T-helper 9 cell (primary cell): ENCODE measurements at places on chromosomes 13 and 19.

GRCh38 chr19:51693819-51694218, 689 bp downstream of the SPACA6 start:
- DNase-seq: no peak

- DNase-seq: no peak
Observed at GRCh38 chr13:100646030-100646673, 28.4 kb downstream of the TMTC4 start.

- DNase-seq: no peak
Observed at GRCh38 chr13:40121722-40122121, 466.3 kb downstream of the COG6 start.

DNA sequence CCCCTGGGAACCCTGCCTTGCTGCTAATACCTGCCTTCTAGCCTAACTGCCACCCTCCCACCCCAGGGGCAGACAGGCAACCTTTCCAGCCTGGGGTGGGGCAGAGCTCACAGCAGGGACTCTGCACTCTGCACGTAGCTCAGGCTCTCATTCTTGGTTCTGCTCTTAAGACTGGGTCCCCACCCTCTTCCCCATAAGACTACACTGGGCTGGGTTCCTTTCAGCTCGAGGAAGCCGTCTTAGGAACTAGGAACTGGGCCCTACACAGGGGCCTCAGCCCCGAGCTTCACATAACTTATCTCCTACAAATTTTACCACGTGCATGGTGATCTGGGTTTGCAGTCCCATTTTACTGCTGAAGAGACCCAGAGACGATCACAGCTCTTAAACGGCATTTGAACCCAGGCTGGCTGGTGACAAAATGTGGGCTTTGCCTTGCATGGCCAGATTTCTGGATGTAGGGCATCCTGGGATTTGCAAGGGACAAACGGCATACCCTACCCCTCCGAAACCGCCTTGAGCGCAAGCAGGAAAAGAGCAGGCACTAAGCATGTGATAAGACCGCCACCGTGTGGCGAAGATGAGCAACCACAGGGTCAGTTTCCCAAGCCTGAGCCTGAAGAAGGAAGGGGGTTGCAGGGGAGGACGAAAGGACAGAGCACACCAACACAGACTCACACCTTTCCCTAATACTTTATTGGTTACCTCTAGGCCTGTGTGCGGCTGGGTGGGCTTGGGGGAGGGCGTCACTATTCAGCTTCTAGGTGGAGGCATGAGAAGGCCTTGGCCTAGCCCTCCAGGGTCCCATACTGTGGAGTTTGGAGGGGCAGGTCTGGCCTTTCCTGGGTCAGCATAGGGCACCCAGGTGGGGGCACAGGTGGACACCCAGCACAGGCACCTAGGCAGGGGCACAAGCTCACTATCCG, 5.1 kb downstream of the JUNB start:
- DNase-seq: peak; percentile 67

DNA sequence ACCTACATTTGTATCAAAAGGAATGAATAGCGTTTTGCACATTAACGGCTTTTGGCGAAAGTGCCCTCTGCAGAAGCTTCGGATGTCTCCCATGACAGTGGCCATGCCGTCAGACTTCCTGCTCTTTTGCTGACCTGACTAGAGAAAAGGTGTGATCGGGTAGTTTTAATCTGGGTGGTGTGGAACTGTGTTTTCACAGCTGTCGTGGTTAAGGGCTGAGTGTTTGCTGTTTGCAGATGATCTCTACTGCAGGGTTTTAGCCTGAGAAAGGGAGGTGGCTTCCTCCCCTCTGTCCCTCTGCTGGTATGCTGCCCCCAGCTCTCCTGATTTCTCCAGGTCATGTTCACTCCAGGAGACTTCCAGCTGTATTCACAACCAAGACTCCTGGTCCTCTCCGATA, 22.4 kb downstream of the ZNF71 start:
- no peak for DNase-seq

- peak; percentile 55 for DNase-seq
Observed at GRCh38 chr13:113176280-113176679, 17.8 kb downstream of the PROZ start.
